Endothelial cell (in vitro differentiated cells): ENCODE measurements at places on chromosomes 1 and 21. TPM values are rescaled to one million over a fixed set of nuclear protein-coding genes. Genes with fewer than 3 reads are reported as not detected.

- H3K4me1 ChIP-seq = no peaks in the 10 kb centered on the region
- no peaks in the 10 kb centered on the region for H3K27me3 ChIP-seq
- no peak overlapping the region for H3K27ac ChIP-seq
- H3K36me3 ChIP-seq = no peaks in the 10 kb centered on the region
Measured at GRCh38 chr1:110916669-110917306, 43.8 kb downstream of the CD53 start.

GRCh38 chr1:172704420-172705210, 45.7 kb downstream of the FASLG start:
- peak overlapping the region; percentile 42 for H3K4me3 ChIP-seq
- H3K27me3 ChIP-seq = peaks cover 3% of the 10 kb centered on the region
- DNase-seq = no peak
- H3K36me3 ChIP-seq = no peaks in the 10 kb centered on the region

DNA sequence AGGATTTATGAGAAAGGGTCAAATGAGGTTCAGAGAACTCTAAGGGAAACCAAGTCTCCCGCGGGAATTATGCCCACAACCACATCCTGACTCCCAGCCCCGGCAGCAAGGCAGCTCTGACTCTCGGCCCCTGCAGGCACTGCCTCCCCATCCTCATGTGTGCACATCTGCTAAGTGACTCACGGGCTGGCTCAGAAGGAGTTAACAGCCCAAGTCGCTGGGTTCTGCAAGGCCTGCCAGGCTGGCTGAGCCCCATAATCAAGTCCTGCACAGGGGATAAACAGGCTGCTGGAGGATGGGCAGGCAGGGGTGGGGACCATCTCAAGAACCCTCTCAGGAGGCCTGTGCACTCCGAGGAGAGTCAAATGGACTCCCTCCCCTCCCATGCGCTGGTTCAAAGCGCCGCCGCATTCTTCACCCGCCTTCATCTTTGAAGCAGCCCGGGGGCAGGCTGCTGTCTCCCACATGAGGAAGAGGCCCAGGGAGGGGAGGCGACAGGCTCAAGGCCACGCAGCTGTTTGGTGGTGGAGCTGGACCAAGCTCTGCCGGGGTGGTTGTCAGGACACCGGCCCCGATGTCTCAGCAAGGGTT, 344.3 kb downstream of the MATN1 start:
- no peaks in the 10 kb centered on the region for H3K4me1 ChIP-seq
- peaks cover 2% of the 10 kb centered on the region for H3K27me3 ChIP-seq

- peaks cover 16% of the 10 kb centered on the region for H3K27me3 ChIP-seq
- H3K27ac ChIP-seq = no peak overlapping the region
- H3K36me3 ChIP-seq = peaks cover 7% of the 10 kb centered on the region
Measured at GRCh38 chr1:204711103-204711946, 25.8 kb upstream of the LRRN2 start.

- peaks cover 7% of the 10 kb centered on the region for H3K4me1 ChIP-seq
- H3K27ac ChIP-seq = no peak overlapping the region
- no peak for DNase-seq
- H3K27me3 ChIP-seq = peaks cover 11% of the 10 kb centered on the region
- H3K4me3 ChIP-seq = no peak overlapping the region
Measured at GRCh38 chr1:30894508-30894973, 14.0 kb downstream of the SDC3 start.

DNA sequence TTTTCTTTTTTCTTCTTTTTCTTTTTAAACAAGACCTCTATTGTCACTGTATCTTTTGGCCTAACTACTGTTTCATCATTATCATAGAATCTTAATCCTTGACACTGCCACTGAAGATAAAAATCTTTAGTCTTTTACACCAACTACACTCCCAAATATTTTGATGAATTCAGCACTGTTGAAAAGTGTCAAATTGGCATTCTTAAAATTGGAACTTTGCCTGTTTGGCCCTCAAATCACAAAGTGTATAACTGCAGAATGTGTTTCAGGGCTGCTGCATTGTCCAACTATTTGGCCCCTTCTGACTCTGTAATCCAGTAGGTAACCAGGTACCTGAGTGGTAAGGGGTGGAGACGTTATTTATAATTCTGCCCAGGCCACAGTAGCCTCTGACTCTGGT, 34.3 kb downstream of the ACTN2 start:
- no peak for DNase-seq
- H3K27ac ChIP-seq = no peak overlapping the region
- no peaks in the 10 kb centered on the region for H3K4me1 ChIP-seq
- H3K27me3 ChIP-seq = peaks cover 2% of the 10 kb centered on the region
- H3K36me3 ChIP-seq = no peaks in the 10 kb centered on the region

GRCh38 chr1:230509281-230509977, 83.3 kb upstream of the PGBD5 start:
- no peaks in the 10 kb centered on the region for H3K27me3 ChIP-seq
- no peaks in the 10 kb centered on the region for H3K4me1 ChIP-seq
- no peak overlapping the region for H3K27ac ChIP-seq
- H3K4me3 ChIP-seq = no peak overlapping the region

- peaks cover 24% of the 10 kb centered on the region for H3K36me3 ChIP-seq
- H3K4me1 ChIP-seq = no peaks in the 10 kb centered on the region
- DNase-seq = peak; percentile 90
- peaks cover 8% of the 10 kb centered on the region for H3K27me3 ChIP-seq
- H3K27ac ChIP-seq = no peak overlapping the region
Measured at GRCh38 chr1:26853156-26853555, 9.8 kb upstream of the SFN start.

- no peak overlapping the region for H3K4me3 ChIP-seq
- H3K4me1 ChIP-seq = no peaks in the 10 kb centered on the region
- DNase-seq = no peak
- no peaks in the 10 kb centered on the region for H3K27me3 ChIP-seq
- no peaks in the 10 kb centered on the region for H3K36me3 ChIP-seq
Measured at GRCh38 chr1:152957561-152957960, 10.6 kb downstream of the SPRR5 start.

Gene COL6A1
- 65.5 TPM for total RNA-seq

DNA sequence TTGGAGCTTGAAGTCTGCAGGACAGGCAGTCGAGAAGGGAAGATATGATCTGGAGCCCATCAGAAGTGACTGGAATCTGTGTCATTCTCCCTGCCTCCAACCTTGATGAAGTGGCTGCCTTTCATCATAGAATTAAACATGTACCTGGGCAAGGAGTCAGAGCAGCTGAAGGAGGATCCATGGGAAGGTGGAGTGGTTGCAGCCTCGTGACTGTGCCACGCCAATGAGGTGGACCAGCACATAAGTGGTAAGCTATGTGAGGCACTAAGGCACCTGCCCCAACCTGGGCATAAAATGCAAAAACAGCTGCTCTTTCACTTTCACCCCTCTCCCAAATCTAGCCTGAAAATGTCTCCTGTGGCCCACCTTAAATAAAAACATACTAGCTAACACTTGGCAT, 7.3 kb downstream of the SLC22A15 start:
- no peaks in the 10 kb centered on the region for H3K27me3 ChIP-seq
- H3K4me1 ChIP-seq = peaks cover 9% of the 10 kb centered on the region
- peaks cover 7% of the 10 kb centered on the region for H3K36me3 ChIP-seq
- H3K27ac ChIP-seq = no peak overlapping the region

DNA sequence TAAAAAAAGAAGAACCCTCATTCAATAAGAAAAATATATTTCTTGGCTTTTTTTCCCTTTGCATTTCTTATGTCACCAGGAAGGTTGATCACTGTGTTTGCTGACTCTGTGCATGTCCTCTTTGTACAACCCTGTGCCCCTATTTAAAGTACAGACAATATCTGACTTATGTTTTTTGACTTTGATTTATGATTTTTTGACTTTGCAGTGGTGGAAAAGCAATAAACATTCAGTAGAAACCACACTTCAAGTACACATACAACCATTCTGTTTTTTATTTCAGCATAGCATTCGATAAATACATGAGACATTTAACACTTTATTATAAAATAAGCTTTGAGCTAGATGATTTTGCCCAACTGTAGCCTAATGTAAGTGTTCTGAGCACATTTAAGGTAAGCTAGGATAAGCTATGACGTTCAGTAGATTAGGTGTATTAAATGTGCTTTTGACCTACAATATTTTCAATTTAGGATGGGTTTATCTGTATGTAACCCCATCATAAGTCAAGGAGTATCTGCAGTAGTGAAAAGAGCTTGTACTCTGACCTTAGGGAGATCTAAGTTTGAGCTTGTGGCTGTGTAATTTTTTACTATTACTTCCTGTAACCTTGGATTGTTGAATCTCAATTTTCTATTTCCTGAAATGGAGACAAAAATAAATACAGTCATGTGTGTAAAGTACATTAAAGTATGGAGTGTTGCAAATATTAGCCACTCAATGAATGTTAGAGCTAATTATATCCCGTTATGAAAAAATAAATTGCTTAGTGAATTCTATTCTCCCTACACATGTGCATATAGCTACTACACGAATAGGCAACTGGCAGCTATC, 1.2 kb downstream of the RNASEL start:
- peaks cover 12% of the 10 kb centered on the region for H3K27me3 ChIP-seq
- peaks cover 15% of the 10 kb centered on the region for H3K4me1 ChIP-seq
- no peak for DNase-seq
- peak overlapping the region; percentile 92 for H3K4me3 ChIP-seq
- H3K27ac ChIP-seq = peak overlapping the region; percentile 97
- peaks cover 5% of the 10 kb centered on the region for H3K36me3 ChIP-seq

Gene WNT9A
- 1.0 TPM for total RNA-seq

DNA sequence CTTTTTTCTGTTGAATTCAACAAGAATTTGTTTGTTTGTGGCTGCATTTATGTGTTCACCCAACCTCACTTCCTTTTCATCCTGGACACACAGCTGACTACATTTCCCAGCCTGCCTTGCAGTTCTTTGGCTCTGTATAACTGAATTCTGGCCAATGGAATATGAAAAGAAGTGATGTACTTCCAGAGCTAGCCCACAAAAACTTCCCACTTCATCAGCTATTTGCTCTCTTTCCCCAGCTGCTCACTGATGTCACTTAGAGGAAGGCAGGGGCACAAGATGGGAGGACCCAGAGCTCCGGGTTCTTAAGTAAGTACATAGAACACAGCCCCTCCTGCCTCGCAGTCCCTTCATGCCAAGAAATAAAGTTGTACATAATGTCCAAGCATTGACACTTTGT, 235.0 kb upstream of the FGGY start:
- no peak for DNase-seq
- no peak overlapping the region for H3K4me3 ChIP-seq
- peaks cover 4% of the 10 kb centered on the region for H3K36me3 ChIP-seq
- peaks cover 8% of the 10 kb centered on the region for H3K27me3 ChIP-seq

GRCh38 chr1:161784968-161785367, 18.8 kb downstream of the ATF6 start:
- H3K27me3 ChIP-seq = peaks cover 2% of the 10 kb centered on the region
- H3K36me3 ChIP-seq = peaks cover 13% of the 10 kb centered on the region
- peaks cover 7% of the 10 kb centered on the region for H3K4me1 ChIP-seq

DNA sequence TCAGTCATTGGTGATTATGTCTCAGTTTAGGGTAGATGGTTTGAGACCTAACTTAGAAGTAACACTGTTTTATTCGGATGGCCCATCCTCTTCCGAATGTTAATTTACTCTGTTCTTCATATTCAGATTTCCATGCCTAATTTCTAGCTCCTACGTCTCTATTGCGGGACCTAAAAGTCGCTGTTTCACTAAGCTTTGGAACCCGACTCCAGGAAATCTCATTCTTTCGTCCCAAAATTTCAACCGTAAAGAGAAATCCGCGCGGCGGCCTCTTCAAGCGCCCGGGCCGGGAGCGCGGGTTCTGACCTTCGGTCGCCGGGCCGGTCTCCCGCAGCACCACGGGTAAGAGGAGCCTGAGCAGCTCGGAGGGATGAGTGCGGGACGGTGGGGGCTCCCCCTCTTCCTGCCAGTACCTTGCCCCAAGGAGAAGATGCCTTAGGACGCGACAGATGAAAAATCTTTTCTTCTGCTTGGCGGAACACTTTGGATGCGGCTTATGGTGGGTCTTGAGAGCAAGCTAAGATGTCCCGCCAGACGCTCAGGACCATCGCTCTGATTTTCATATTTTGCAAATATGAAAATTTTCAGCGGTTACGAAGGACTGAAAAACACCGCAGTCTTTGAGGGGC, 128.7 kb downstream of the PPIAL4G start:
- peak overlapping the region; percentile 69 for H3K4me3 ChIP-seq
- H3K36me3 ChIP-seq = no peaks in the 10 kb centered on the region
- H3K27ac ChIP-seq = no peak overlapping the region
- no peak for DNase-seq

Gene HORMAD1
- total RNA-seq = not detected

Gene AGMAT
- total RNA-seq = 0.18 TPM
